ENCODE measurements at places on chromosomes 7 and 10. TPM values are rescaled to one million over a fixed set of nuclear protein-coding genes. Genes with fewer than 3 reads are reported as not detected.
A peak's percentile ranks its signal among the peaks of the same experiment; 100 is the strongest.

The P4HA1 gene
- 7.3 TPM for total RNA-seq

The ASB4 gene
- not detected for total RNA-seq

DNA sequence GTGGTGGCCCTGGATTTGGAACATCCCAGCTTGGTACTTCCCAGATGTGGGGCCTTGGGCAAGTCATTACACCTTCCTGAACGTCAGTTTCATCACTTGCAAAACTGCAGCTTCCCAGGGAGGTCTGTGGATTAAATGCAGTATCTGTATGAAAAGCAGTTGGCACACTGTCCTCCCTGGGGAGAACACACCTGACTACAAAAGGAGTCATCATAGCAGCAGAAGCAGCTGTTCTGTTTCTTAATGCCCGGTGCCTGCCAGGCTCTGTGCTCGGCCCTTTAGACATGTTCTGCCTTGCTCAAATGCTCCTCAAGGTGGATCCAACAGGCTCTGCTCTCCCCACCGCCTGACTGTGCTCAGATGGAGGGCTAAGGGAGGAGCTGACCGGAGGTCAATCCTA, 31.0 kb downstream of the CDCA7L start:
- no peak for DNase-seq

DNA sequence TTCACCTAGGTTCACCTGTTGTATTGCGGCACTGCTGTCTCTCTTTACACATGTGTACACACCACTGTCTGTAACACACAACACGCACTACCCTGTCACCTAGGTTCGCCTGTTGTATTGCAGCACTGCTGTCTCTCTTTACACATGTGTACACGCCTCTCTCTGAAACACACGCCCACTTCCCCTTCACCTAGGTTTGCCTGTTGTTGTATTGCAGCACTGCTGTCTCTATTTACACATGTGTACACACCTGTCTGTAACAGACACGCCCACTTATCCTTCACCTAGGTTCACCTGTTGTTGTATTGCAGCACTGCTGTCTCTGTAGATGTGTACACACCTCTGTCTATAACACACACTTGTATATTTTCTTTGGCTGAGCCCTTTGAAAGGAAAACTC, 51.5 kb downstream of the WDR37 start:
- DNase-seq, result no peak

GRCh38 chr7:102892631-102893278, 20.0 kb upstream of the LRRC17 start:
- DNase-seq, result peak; percentile 70

DNA sequence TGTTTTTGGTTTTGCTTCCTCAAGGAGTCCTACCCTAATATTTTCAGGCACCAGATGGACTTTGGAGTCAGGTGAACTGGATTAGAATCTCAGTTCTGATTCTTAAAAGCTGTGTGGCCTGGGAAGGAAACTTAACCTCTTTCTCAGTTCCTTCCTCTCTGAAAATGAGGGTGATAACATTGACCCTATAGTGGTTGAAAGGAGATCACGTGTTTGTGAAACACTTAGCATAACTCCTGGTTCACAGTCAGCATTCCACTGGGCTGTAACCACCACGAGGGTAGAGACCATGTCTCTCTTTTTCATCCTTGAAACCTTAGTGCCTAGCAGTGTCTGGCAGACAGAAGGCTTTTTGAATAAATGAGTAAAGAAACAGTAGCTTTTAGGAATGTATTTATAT, 16.7 kb downstream of the LSMEM1 start:
- DNase-seq, result no peak

The ANKRD30A gene
- not detected for total RNA-seq

- DNase-seq, result peak; percentile 46
Measured at GRCh38 chr7:155995183-155995612, 182.9 kb upstream of the SHH start.

DNA sequence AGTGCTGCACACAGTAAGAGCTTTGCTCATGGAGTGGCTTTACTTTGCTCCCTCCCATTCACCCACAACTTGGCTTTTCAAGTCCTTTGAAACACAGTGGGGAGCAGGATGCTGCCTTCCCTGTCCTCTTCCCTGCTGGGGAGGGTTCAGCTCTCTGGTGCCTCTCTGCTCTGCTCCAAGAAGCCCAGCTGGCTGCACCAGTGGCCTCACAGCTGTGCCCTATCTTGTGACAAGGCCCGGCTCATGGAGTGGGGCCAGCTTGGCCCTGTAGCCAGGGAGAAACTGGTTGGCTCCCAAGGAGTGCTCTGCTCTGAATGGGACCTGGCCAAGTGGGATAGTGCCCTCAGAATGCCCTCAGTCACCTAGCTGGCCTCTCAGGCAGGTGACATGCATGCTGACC, 212.3 kb upstream of the ZMIZ1 start:
- DNase-seq, result no peak

The SPDYE2 gene
- under 0.01 TPM for total RNA-seq

The LBX1 gene
- total RNA-seq, result not detected

DNA sequence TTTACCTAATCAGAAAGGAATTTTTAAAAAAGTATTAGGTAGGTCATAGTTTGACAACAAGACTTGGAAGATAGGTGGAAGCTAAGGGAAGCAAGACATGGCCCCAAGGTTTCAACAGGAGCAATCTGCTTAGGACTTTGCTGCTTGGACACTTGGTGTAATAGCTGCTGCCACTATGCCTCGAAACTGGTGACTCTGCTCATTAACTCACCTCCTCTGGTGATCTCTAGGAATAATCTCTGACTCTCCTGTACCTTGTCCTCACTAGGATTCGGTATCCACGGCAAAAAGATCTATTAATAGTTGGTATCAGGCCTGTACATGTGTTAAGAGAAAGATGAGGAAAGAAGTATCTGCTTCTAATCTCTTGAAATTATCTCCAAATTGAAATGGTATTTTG, 53.1 kb downstream of the PTEN start:
- DNase-seq, result no peak

The GARIN1A gene
- total RNA-seq, result 0.27 TPM

The GLI3 gene
- total RNA-seq, result 0.27 TPM

The CABCOCO1 gene
- total RNA-seq, result not detected

- no peak for DNase-seq
Measured at GRCh38 chr10:80410122-80410521, 1.8 kb downstream of the PRXL2A start.

DNA sequence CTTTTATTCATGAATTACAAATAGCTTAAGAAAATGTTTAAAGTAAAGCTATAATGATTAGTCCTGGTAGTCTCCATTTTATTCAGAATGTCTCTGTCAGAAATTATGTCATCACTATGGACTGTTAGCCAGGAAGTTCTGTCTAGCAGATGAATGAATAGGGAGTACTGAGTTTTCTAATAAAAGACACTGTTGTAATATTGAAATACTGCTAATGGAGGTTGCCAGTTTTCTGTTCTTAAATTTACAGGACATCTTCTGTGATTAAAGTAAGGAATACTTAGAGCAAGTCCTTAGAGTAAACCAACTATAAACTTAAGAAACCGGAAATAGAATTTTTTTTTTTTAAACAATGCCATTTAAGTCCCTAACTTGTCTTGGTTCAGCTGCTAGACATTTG, 309.8 kb downstream of the ADK start:
- no peak for DNase-seq

GRCh38 chr7:45882465-45882810, 5.8 kb upstream of the IGFBP1 start:
- DNase-seq, result no peak

The KEL gene
- 2.4 TPM for total RNA-seq

The MRC1 gene
- total RNA-seq, result 0.27 TPM

All from hematopoietic multipotent progenitor cell (in vitro differentiated cells).